ENCODE measurements at places on chromosomes 5 and 9.
A peak's percentile ranks its signal among the peaks of the same experiment; 100 is the strongest.

DNA sequence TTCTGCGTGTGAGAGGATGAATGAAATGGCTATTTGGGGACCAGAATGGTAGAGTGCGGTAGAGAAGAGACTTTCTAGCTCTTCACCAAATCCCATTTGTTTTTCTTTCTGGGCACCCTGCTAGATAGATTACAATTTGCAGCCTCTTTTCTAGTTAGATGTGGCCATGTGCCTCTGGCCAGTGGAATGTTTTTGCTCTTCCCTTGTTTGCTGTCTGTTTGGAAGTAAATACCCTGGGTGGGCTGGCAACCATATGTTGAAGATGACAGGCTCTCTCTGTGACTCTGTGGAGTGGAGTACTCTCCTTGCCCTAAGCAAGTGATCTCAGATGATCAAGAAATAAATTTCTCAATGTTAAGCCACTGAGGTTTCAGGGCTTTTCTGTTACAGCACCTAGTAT, 12.9 kb downstream of the GNG10 start:
- no peak for DNase-seq

DNA sequence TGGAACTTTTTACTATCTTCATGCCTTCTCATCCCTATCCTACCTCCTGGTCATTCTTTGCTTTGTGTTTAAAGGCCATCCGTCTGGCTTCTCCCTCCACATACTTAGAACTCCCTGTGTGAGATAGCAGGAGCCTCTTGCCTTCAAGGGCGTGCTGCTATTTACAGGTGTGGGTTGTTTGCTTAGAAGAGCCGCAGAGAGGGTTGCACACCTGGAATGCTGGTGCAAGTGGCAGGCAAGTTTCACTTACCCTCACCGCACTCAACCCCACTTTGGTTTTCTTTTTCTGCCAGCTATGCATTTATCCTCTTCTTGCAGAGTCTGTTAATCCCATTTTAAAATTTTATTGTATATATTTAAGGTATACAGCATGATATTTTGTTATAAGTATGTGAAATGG, 12.6 kb downstream of the SKP2 start:
- DNase-seq: no peak

GRCh38 chr9:94912700-94913249, 186.3 kb downstream of the AOPEP start:
- peak; percentile 96 for DNase-seq

GRCh38 chr9:83596899-83597504, 25.9 kb upstream of the IDNK start:
- peak; percentile 36 for DNase-seq

GRCh38 chr5:31536873-31537272, 4.8 kb downstream of the C5orf22 start:
- no peak for DNase-seq

DNA sequence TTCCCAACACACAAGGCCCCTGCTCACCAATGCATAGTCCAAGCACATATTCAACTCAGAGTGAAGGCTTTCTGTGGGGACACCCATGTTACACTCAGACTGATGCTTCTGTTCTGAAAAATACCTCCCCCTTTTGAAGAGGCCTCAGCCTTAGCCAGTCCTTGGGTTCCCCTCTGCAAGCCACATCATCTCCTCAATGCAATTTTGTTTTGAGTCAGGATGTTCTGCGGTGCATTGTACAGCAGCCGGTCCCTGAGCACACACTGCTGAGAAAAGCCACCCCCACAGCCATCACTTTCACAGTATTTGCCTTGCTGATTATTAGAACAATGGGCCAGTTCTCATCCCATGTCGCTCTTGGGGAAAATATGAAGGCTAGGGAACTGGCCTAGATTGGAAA, 241.2 kb downstream of the FAM114A2 start:
- no peak for DNase-seq

GRCh38 chr5:36944607-36945225, 68.1 kb downstream of the NIPBL start:
- peak; percentile 62 for DNase-seq

- no peak for DNase-seq
Measured at GRCh38 chr9:136587145-136587943, 41.5 kb upstream of the NOTCH1 start.

DNA sequence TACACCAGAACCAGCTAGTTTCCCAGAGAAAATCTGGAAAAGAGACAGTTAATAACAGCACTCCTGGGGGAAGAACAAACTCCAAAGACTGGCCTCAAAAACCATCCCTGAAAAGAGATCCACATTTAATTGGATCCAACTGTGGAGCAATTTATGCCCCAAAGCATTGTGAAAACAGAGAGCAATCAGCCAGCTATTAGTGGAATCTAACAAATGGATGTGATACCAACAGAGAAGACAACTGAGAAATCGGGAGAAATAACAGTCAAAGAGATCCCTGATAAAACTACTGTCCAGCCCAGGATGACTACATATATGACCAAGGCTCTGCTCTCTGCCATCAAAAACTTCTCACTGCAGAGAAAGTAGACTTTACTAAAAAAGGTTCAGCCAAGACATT, 40.5 kb upstream of the TRIO start:
- no peak for DNase-seq

DNA sequence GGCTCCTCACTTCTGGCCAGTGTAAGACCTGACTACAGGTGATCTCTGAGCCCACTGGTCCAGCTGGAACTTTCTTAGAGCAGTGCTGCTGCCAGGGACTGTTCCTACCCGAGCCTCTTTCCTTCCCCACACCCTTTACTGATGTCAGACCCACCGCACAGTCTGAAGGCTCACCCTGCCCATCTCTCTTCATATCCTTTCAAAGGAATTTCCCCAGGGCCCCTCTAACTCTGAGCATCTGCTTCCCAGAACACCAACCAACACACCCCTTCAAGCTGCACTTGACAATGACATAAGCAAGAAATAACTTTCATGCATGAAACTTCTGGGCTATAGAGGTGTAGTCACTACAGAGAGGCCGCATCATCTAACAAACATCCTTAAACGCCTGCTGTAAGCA, 119.6 kb downstream of the GABBR2 start:
- DNase-seq: no peak

- no peak for DNase-seq
Measured at GRCh38 chr9:126819482-126819881, 14.6 kb downstream of the ZBTB43 start.

DNA sequence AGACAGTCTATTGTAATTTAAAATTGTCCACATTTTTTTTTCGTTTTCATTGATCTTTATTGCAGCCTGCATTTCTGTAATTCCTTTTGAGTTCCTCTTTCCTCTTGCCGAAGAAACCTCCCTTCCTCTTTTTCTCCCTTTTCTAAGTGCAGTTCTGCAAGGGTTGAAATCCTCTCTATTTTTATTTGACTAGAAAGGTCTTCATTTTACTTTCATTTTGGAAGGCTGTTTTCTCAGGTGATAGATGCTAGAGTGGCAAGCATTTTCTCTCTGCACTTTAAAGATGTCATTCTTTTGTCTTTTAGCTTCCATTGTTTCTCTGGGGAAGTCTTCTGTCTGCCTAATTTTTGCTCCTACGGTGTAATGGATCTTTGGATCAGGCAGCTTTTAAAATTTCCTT, 248.5 kb downstream of the SMARCA2 start:
- DNase-seq: no peak

DNA sequence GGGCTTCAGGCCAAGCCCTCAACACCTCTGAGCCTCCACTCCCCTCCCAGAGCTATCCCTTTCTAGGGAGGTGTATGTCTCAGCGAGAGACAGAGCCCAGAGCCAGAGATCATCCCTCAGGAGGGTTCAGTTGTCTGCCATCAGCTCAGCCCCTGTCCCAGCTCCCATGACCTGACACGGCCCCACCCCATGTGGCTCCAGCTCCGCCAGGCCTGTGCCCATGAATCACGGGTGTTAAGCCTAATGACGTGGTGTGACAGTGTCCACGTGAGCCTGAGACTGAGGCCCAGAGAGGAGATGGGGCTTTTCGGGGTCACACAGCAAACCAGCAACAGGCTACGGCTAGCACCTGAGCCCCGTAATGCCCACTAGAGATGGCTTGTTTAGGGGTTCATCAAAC, 60.9 kb upstream of the ORM1 start:
- no peak for DNase-seq

GRCh38 chr9:8961186-8961851, 1161.7 kb upstream of the DMAC1 start:
- no peak for DNase-seq

GRCh38 chr9:84187090-84187489, 153.5 kb downstream of the SLC28A3 start:
- DNase-seq: no peak

- DNase-seq: no peak
Measured at GRCh38 chr9:82539856-82540579, 522.9 kb downstream of the RASEF start.

DNA sequence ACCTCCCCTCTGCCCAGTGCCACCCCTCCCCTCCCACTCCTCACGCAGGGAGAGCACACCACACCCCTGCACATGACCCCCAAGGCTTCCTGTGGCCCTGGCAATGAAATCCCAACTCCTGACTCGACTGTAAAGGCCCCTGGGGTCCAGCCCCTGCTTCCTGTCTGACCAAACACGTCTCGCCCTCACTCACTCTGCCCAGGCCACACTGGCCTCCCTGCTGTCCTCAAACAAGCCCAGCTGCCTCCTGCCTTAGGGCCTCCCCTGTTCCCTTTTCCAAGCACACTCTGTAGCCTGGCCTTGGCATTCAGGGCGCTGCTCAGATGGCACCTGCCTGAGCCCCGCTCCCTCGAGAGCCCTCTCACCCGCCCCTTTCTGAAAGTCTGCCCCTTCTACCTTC, 42.4 kb downstream of the HK3 start:
- no peak for DNase-seq

DNA sequence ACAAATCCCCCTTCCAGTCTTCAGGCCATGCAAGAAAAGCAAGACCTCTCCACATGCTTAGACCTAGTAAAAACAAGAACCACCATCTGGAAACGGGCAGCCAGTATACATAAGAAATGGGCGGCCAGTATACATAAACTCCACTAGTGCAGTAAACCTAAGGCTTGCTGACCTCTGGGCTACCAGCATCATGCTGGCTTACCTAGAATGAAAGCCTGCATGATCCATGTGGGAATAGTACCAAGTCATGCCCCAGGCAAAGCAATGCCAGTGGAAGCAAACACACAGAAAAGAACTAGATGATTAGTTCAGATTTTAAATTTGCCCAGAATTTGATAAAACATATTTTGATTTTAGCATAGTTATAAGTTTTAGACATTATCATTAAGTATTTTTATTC, 1346.4 kb downstream of the EFNA5 start:
- no peak for DNase-seq

DNA sequence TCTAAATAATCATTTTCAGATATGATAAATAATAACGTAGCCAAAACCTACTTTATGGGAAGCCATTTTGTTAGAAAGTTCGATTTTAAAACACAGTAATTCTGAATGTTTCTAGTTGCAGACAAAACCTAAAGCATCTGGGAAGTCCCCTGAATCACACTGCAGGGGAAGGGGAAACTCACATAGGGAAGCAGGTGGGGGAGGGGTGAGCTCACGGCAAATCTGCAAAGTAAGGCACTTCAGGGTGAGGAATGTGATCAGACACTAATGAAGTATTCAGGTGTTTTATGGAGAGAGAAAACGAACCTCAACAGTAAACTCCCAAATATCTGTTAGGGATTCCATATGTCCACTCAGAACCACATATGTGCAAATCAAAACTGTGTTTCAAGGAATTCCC, 70.7 kb downstream of the EPB41L4A start:
- peak; percentile 22 for DNase-seq

DNA sequence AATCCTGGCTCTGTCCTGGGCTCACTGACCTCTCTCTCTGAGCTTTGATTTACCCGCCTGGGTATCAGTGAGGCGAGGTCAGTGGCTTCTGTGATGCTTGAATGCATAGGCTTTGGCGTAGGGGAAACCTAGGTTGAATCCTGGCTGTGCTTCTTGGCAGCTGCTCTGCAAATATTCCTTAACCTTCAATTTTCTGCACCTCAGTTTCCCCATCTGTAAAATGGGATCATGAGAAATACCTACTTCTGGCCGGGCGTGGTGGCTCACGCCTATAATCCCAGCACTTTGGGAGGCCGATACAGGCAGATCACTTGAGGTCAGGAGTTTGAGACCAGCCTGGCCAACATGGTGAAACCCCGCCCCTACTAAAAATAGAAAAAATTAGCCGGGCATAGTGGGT, 7.2 kb downstream of the FGF18 start:
- DNase-seq: no peak

DNA sequence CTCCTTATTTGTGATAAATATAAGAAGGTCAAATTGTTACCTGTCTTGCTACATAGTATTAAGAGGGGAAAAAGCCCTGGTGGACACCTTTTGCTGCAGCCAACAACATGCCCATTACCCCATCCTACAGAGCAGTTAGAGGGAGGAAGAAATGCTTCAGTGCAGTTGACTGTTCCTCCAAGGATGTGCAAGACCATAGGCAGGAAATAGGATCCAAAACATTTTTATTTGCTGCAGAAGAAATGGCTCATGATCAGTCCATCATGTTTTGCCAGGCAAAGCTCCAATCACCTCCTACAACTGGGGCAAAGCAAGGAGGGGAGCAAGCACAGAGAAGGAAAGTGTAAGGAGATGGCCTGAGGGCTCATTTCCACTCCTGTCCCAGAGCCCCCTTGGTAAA, 399.1 kb upstream of the PIK3R1 start:
- DNase-seq: peak; percentile 30

DNA sequence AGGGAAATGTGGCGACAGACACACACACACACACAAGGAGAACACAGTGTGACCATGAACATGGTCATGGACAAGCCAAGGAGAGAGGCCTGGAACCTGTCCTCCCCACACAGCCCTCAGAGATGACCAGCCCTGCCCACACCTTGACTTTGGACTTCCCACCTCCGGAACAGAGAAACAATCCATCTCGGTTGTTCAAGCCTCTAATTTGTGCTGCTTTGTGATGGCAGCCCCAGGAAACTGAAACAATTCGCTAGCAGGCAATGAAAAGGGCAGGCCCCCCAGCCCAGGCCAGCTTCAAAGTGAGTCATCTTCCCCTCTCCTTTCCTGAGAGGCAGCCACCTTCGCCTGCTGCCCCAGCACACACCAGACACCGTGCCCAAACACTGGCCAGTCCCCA, 47.7 kb downstream of the NSUN2 start:
- no peak for DNase-seq

DNA sequence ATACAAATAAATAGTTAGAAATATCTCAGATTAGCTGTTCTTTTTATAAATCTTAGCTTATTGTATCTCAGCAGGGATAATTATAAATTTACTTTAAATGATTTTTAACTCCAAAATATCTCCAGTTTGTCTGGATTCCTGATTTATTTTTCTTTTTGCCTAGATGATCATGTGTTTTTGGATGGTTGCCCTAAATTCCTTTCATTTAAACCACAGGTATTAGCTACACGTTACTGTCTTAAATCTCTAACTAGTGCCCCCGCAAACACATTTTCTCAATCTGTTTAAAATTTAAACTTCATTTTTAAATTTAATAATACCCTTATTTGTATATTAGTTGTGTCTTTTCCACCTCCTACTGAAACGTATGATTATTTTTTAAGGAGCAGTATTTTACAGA, 5.6 kb downstream of the FER start:
- DNase-seq: peak; percentile 42

GRCh38 chr5:144086295-144086694, 84.2 kb downstream of the YIPF5 start:
- DNase-seq: no peak

- DNase-seq: no peak
Measured at GRCh38 chr9:91885746-91886413, 64.1 kb downstream of the ROR2 start.
